ENCODE measurements at places on chromosomes 13 and 19. TPM values are rescaled to one million over a fixed set of nuclear protein-coding genes. Genes with fewer than 3 reads are reported as not detected.

Gene CELF5
- 0.33 TPM for polyA plus RNA-seq

Gene PGLYRP2
- polyA plus RNA-seq = not detected

Gene MYBPC2
- polyA plus RNA-seq = not detected

Gene NMRK2
- polyA plus RNA-seq = not detected

Gene SIGLECL1
- not detected for polyA plus RNA-seq

Gene MYO16
- 0.11 TPM for polyA plus RNA-seq

DNA sequence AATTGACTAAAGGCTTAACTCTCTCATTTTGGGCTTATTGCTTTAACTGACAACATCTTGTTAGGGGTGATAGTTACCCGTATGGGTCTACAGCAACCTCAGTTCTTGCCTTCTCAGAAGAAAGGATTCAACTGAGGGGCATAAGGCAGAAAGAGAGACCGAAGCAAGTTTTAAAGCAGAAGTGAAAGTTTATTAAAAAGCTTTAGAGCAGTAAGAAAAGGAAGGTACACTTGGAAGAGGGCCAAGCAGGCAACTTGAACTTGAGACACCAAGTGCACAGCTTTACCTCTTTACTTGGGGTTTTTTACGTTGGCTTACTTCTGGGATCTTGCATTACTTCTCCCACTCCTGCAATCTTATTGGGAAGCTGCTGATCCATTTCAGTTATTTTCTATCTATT, 246.9 kb upstream of the PRR20A start:
- H3K27me3 ChIP-seq = no peaks in the 10 kb centered on the region
- H3K27ac ChIP-seq = no peak overlapping the region
- H3K4me3 ChIP-seq = no peak overlapping the region
- no peaks in the 10 kb centered on the region for H3K36me3 ChIP-seq

DNA sequence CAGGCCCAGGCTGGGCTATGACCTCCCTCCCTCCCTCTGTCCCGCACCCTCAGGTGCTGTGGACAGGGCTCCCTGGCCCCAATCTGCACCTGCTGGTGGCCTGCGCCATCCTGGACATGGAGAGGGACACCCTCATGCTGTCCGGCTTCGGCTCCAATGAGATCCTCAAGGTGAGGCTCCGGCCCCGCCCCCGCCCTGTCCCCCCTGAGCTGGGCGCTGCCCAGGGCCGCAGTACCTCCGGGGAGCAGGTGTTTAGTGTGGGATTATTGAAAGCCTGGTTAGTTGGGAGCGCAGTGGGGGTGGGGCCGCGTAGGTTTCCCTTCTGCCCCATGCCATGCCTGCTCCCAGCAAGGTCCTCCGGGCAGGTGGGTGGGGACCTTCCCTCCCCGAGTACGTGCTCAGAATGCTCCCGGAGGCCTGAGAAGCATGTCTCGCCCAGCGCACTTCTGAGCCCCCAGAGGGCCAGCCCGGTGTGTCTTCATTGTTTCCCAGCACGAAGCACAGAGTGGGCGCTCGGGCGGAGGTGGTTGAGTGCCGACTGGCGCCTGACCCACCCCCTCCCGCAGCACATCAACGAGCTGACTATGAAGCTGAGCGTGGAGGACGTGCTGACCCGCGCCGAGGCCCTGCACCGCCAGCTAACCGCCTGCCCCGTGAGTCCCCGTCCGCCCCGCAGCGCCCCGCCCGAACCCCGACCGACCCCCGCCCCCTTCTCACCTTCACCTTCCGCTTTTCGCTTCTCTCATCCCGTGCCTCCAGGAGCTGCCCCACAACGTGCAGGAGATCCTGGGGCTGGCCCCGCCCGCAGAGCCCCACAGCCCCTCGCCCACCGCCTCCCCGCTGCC, 8.8 kb downstream of the IL4I1 start:
- H3K4me1 ChIP-seq = peaks cover 13% of the 10 kb centered on the region
- DNase-seq = no peak
- no peak overlapping the region for H3K4me3 ChIP-seq
- peaks cover 10% of the 10 kb centered on the region for H3K36me3 ChIP-seq
- no peak overlapping the region for H3K27ac ChIP-seq

DNA sequence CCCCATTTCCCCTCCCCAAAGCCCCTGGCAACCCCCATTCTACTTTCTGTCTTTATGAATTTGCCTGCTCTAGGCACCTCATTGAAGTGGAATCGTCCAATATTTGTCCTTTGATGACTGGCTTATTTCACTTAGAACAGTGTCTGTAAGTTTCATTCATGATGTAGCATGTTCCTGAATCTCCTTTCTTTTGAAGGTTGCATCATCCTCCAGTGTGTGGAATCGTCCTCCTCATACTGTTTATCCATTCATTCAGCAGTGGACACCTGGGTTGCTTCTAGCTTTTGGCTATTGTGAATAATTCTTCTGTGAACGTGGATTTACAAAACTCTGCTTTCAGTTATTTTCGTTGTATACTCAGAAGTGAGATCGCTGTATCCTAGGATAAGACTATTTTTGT, 161.2 kb upstream of the RNF113B start:
- H3K27ac ChIP-seq = no peak overlapping the region
- H3K36me3 ChIP-seq = no peaks in the 10 kb centered on the region
- H3K4me1 ChIP-seq = no peaks in the 10 kb centered on the region
- no peak overlapping the region for H3K4me3 ChIP-seq
- no peaks in the 10 kb centered on the region for H3K27me3 ChIP-seq
- no peak for DNase-seq

DNA sequence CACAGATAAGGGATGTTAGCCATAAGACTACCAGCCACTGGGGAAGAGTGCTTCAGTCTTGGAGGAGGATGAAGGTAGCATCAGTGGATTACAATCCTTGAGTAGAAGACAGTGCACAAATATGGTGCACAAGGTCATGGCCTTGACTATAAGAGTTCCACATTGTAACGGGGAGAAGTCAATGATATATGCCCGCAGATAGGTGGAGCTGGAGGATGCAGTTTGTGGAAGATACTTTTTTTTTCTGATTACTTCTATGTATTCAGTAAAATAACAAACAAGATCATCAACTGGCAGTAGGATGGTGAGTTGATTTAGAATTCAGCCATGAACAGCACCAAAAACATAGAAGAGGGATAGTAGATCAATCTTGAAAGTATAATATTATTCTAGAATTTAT, 926.8 kb upstream of the MIR17HG start:
- no peaks in the 10 kb centered on the region for H3K27me3 ChIP-seq
- H3K4me3 ChIP-seq = no peak overlapping the region
- peaks cover 14% of the 10 kb centered on the region for H3K4me1 ChIP-seq

- no peaks in the 10 kb centered on the region for H3K4me1 ChIP-seq
- peak; percentile 84 for DNase-seq
- no peak overlapping the region for H3K27ac ChIP-seq
- peaks cover 47% of the 10 kb centered on the region for H3K27me3 ChIP-seq
- H3K36me3 ChIP-seq = no peaks in the 10 kb centered on the region
These were observed 6.9 kb downstream of the UPK1A start for GRCh38 chr19:35673121-35673804.

- H3K4me1 ChIP-seq = peaks cover 5% of the 10 kb centered on the region
- no peak overlapping the region for H3K27ac ChIP-seq
- peak; percentile 43 for DNase-seq
- H3K36me3 ChIP-seq = no peaks in the 10 kb centered on the region
- H3K4me3 ChIP-seq = no peak overlapping the region
- 0 out of 2 replicates have a peak, but pooled peaks cover 4% of the 10 kb centered on the region for H3K27me3 ChIP-seq
These were observed 12.4 kb upstream of the SIAH3 start for GRCh38 chr13:45863709-45864590.

DNA sequence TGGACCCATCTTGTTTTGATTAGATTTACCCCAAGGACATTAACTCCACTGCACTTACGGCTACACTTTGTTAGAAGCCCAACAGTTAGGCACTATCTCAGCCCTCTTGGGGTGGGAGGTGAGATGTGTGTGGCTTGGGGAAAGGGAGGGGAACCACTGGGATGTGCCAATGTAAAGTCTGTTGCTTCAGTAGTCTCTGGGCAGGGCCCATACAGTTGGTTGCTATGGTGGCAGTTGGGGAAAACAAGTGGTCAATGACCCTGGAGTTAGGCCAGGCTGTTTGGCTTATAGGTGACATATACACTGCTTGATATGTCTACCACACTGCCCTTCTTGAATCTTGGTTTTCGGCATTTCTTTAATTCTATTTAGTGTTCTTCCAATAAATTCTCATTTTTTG, 8.9 kb upstream of the RB1 start:
- H3K27me3 ChIP-seq = no peaks in the 10 kb centered on the region
- H3K27ac ChIP-seq = no peak overlapping the region
- H3K4me3 ChIP-seq = no peak overlapping the region
- no peaks in the 10 kb centered on the region for H3K4me1 ChIP-seq
- H3K36me3 ChIP-seq = no peaks in the 10 kb centered on the region

DNA sequence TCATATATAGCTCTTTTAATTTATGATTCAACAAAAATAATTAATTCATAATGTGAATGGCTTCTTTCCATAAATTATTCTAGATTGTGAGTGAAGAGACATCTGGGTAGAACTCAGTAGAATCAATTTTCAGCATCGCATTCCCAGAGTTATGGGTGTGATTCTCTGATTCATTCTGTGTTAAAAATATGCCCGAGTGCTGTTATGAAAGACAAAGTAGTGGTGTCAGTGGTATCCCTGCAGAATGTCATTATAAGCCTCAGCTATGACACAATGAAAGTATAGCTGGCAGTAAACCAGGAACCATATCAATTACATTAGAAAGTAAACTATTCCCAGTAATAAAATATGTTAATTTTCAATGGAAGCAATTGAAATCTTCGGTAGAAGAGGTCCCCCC, 480.5 kb upstream of the SLITRK1 start:
- no peak overlapping the region for H3K4me3 ChIP-seq
- no peak for DNase-seq
- H3K4me1 ChIP-seq = no peaks in the 10 kb centered on the region
- H3K36me3 ChIP-seq = no peaks in the 10 kb centered on the region
- no peak overlapping the region for H3K27ac ChIP-seq
- no peaks in the 10 kb centered on the region for H3K27me3 ChIP-seq

DNA sequence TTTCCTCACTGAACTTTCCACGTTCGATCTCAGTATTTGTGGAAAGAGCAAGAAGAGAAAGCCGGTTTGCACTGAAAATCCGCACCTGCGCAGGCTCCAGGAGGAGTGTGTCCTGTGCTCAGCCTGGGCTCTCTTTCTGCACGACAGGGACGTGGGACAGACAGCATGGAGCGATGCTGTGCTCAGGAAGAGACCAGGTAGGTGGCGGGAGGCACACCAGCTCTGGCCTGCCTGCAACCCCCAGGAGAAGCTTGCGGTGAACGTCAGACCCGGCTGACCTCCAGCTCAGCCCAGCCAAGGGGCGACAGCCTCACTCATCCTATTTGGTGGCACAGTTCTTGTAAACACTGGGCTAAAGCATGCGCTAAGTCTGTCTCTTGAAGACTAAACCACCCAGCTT, 35.9 kb downstream of the NAXD start:
- no peak for DNase-seq
- no peak overlapping the region for H3K4me3 ChIP-seq
- no peaks in the 10 kb centered on the region for H3K4me1 ChIP-seq
- no peaks in the 10 kb centered on the region for H3K27me3 ChIP-seq
- no peak overlapping the region for H3K27ac ChIP-seq
- H3K36me3 ChIP-seq = no peaks in the 10 kb centered on the region

DNA sequence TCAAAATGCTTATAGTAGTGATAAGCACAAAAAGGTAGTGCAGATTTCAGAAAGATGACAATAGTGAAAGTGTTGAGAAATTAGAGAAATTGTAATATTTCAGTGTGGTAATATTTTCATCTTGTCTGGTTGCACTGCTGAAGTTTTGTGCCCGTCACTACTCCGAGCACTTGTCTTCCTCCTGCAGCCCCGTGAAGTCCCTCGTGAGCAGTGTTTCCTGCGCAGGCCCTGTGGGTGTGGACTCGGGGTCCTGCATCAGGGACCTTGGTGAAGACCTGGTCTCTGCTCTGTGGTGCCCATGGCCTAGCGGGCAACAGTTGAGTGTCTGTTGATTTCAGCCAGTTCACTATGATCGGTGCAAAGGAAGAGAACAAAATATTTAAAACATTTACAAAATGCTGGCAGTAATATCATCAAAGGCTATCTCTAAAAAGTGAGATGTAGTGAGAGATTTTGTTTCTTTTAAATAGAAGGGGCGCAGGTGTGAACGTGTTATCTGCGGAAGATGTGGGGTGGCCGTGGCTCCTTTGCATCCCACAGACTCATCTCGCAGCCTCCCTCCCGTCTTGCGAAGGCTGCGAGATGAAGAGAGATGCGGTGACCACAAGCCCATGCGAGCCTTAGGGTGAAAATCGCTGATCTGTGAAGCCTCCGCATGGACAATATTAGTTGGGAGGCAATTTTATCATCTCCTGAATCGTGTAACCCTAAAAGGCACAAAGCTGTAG, 27.7 kb upstream of the DCUN1D2 start:
- H3K27me3 ChIP-seq = no peaks in the 10 kb centered on the region
- DNase-seq = no peak
- no peak overlapping the region for H3K27ac ChIP-seq
- H3K4me1 ChIP-seq = no peaks in the 10 kb centered on the region
- H3K4me3 ChIP-seq = no peak overlapping the region
- H3K36me3 ChIP-seq = peaks cover 23% of the 10 kb centered on the region

DNA sequence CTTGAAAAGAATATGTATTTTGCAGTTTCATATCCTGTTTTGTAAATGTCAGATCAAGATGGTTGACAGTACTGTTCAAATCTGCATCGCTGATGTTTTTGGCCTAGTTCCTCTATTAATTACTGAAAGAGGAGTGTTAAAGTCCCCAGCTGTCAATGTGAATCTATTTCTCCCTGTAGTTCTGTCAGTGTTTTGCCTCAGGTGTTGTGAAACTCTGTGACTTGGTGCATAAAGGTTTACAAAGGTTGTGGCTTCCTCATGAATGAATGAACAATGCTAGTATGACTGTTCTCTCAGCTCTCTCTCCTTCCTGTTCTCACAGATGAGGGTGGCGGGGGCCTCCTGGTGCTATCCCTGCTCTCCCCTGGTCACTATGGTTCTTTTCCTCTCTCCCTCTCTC, 142.4 kb downstream of the MYCBP2 start:
- H3K4me3 ChIP-seq = no peak overlapping the region

GRCh38 chr19:4448147-4448985, 9.2 kb downstream of the UBXN6 start:
- no peaks in the 10 kb centered on the region for H3K4me1 ChIP-seq
- H3K27me3 ChIP-seq = no peaks in the 10 kb centered on the region
- DNase-seq = peak; percentile 31
- H3K4me3 ChIP-seq = no peak overlapping the region

- no peak overlapping the region for H3K27ac ChIP-seq
- no peaks in the 10 kb centered on the region for H3K36me3 ChIP-seq
- DNase-seq = no peak
- no peak overlapping the region for H3K4me3 ChIP-seq
- H3K27me3 ChIP-seq = no peaks in the 10 kb centered on the region
These were observed 203.0 kb downstream of the KLF5 start for GRCh38 chr13:73261739-73262216.

Data from SK-N-SH (cell line).